Right cardiac atrium (tissue), 5 donors: ENCODE measurements at places on chromosomes 16 and 17. TPM values are rescaled to one million over a fixed set of nuclear protein-coding genes. Genes with fewer than 3 reads are reported as not detected.

The SLC35G6 gene
- total RNA-seq: not detected

GRCh38 chr16:77385481-77385880 is 49.4 kb downstream of the ADAMTS18 start:
- DNase-seq: no peak

DNA sequence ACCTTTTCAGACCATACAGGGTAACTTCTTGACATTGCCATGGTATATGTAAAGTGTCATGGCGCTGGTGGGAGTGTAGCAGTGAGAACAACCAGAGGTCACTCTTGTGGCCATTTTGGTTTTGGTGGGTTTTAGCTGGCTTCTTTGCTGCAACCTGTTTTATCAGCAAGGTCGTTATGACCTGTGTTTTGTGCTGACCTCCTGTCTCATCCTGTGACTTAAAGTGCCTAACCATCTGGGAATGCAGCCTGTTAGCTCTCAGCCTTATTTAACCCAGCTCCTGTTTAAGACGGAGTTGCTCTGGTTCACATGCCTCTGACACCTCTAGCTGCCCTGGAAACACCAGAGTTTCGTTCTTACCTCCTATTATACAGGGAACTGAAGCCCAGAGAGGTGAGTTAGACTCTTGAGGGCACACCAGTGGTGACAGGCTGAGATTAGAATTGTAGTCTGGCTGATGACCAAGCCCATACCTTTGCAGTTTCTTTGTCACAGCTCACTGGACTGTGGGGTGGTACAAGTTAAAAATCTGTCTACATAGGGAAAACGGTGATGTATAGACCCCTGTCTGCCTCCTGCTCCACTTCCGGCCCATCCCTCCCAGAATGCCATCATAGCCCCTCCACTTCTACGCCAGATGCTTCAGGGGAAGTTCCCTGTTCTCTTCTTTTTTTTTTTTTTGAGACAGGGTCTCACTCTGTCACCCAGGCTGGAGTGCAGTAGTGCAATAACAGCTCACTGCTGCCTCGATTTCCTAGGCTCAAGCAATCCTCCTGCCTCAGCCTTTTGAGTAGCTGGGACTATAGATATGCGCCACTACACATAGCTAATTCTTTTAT is 21.0 kb downstream of the KSR1 start:
- no peak for DNase-seq

- DNase-seq: no peak
These were observed 6.1 kb upstream of the CDK5RAP3 start for GRCh38 chr17:47964856-47965255.

The TTLL6 gene
- not detected for total RNA-seq

DNA sequence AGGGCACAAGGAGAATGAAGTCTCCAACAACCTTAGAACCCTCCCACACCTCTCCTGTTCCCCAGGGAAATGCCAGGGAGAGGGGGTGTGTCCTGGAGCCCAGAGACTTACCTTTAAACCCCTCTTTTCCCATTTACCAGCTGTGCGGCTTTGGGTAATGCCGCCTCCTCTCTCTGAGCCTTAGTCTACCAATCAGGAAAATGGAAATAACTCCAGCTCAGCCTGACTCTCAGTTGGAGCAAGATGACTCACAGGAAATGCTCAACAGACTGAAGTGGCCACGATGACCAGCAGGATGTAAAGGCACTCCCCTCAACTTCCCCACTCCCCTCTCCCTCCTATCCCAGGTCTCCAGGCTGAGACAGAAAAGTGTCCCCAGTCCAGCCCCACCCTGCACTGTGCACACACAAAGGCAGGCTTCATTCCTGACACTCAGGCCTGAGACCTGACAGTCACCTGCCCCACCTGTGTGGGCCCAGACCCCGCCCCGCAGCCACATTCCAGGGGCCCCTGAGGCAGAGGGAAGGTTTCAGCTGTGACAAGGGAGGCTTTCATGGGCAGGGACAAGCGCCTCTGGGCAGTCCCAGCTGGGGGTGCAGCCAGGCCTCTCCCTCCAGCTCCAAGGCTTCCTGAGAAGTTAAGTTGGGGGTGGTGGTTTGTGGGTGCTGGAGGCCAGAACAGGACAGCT is 3.0 kb upstream of the KRT15 start:
- no peak for DNase-seq

The SLFN14 gene
- total RNA-seq: not detected

- DNase-seq: peak; percentile 79
These were observed 76.4 kb downstream of the KCNJ12 start for GRCh38 chr17:21452377-21453143.

GRCh38 chr17:40938981-40939380 is 1.5 kb upstream of the KRT23 start:
- no peak for DNase-seq

DNA sequence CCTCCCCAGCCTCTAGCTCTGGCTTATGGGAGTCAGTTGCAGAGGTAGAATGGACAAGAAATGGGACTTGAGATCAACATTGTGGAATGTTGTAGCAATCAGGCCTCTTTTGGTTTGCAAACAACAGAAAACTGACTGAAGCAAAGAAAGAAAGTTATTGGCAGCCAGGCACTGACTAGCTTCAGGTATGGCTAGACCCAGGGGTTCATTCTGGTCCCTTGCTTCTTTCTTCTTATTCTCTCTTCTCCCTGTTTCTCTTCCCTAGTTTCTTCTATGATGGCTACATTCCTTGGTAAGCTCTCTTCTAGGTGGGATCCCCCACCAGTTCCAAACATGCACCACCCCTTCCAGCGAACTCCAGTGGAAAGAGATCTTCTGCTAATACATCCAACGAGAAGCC is 154.3 kb downstream of the CPPED1 start:
- DNase-seq: no peak

DNA sequence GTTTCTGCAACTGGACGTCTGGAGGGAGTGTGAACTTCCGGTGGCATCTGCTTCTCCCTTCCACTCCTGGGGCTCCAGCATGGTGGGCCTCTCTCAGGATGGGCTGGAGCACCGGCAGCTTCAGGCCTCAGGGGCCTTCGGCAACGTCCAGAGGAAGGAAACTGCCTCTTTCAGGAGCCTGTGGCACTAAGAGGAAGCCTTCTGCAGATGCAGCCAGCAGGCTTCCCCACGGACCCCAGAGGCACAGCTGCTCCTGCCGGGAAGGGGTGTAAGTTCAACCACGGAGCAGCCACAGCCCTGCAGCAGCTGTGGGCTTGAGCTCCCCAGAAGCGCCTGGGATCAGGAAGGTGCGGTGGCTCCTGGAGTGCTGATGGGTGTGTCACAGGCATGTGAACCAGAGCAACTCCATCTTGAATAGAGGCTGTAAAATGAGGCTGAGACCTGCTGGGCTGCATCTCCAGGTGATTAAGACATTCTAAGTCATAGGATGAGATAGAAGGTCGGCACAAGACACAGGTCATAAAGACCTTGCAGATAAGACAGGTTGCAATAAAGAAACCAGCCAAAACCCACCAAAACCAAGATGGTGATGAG is 50.8 kb upstream of the KLHDC4 start:
- DNase-seq: peak; percentile 14

GRCh38 chr17:27630607-27631410 is at the start of gene LGALS9:
Gene LGALS9 (plus strand): TSS chr17:27631188. CDS start chr17:27631266, 78 bp downstream.
- DNase-seq: peak; percentile 69

DNA sequence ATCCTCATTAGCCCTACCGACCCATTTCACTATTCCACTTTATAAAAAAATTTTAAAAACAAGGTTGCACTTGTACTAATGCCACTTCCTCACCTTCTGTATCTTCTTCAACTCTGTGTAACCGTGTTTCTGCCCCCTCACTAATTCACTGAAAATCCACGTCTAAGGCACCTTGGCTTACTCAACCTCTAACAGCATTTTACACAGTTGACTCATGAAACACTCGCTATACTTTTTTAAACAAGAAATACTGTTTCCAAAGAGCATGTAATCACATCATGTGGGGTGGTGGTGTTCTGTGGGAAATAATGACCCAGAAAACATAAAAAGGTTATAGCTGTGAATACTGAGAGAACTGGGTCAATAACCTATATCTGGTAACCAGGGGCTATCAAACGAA is 79.9 kb downstream of the NCOR1 start:
- DNase-seq: no peak

DNA sequence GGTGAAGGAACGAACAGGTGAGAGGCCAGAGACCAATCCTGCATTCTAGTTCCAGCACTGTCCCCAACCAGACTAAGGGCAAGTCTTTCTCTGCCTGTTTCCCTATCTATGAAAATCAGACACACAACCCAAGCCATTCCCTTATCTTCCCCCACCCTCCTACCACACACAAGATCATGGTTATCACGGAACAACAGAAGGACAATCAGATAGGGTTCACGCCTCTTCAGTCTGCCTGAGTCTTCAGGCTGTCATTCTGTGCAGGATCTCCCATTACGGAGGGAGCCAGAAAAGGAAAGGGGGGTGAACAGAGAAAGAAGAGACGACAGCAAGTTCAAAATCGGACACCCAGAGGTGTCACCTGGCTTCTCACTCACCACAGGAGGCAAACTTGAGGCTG is 11.1 kb downstream of the TLE7 start:
- DNase-seq: no peak

The ATP5PD gene
- total RNA-seq: 702 TPM

The CISD3 gene
- total RNA-seq: 74.6 TPM

GRCh38 chr16:24257958-24258357 is 1.8 kb downstream of the CACNG3 start:
- no peak for DNase-seq
